ENCODE measurements at places on chromosomes 12 and 14. TPM values are rescaled to one million over a fixed set of nuclear protein-coding genes. Genes with fewer than 3 reads are reported as not detected.

- DNase-seq, result no peak
Measured at GRCh38 chr12:100767950-100768349, 26.6 kb upstream of the ANO4 start.

DNA sequence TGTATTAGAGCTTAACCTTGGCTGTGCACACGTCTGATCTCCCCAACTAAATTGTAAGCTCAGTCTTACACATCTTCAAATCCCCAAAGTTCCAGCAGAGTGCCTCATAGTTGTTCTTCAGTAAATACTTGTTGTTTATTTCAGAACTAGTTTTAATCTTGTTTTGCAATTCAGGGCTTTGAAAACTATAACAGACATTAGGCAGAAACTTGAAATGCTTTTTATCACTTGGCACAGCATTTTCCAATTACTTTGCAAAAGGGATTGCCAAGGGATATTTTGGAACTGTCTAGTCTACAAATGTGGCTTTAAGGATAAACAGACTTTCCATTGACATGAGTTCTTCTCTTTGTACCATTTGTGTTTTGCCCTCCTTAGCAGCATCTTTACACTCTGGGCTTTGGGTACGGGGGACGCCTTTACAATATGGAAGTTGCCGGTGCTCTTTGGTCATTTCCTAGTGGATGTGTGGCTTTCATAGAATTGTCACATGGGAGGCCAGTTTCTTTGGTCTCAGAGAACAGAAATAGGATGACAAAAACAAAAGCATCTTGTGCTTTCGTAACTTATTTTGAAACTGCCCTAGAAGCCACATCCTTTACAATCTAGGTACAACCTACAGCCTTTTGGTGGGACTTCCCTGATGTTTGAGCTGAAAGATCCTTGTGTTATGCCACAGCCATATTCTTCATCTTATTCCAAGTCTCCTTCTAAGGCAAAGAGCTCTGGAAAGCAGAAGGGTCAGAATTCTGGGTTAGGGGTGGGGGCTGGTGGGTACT, 96.9 kb downstream of the NPAS3 start:
- DNase-seq, result no peak

- DNase-seq, result no peak
Measured at GRCh38 chr12:11661491-11662089, 12.1 kb downstream of the ETV6 start.

GRCh38 chr12:124774462-124775167, 89.0 kb downstream of the SCARB1 start:
- peak; percentile 91 for DNase-seq

- no peak for DNase-seq
Measured at GRCh38 chr14:51436630-51437029, 196.6 kb downstream of the TMX1 start.

DNA sequence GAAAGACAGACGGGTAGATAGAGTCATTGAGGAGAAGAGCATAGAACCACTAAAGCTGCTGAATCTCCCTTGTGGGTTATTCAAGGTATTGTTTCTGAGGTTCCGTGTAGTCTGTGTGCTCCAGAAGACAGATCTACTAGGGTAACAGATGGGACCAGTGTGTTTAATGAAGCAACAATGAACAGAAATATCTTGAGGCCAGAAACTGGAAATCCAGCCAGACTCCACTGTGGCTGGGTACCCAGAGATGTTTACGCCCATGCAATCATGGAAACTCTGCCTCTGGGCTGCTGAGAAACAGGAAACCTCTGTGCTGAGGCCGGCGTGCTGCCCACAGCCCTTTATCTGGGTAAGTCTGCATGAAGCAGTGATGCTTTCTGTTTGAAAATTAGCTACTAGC, 8.3 kb downstream of the PROX2 start:
- DNase-seq, result no peak

DNA sequence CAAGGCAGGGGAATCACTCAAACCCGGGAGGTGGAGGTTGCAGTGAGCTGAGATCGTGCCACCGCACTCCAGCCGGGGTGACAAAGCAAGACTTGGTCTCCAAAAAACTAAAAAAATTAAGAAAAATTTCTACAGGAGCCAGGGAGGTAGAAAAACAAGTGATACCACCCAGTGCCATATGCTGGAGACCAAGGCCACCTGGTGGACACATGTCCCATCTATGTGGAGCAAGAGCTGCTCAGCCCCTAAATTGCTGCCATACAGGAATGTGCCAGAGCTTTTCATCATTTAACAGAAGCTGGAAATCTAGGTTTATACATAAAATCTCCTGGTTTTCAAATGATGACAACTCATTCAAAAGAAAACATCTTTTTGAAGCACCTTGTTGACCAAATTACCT, 61.4 kb upstream of the ELK3 start:
- no peak for DNase-seq

GRCh38 chr14:47044841-47045240, 393.3 kb upstream of the RPL10L start:
- DNase-seq, result no peak

Gene ANKRD33
- not detected for total RNA-seq

Gene IAPP
- not detected for total RNA-seq

Gene PCNX4
- total RNA-seq, result 113 TPM

Gene ANAPC5
- 239 TPM for total RNA-seq

Gene ADSS1
- total RNA-seq, result 0.57 TPM

All from Daoy (cell line).